Stimulated activated CD8-positive, alpha-beta memory T cell treated with anti-CD3 and anti-CD28 coated beads, Interleukin-15, amount 100 ng/mL, for 4 hours (primary cell): ENCODE measurements at places on chromosomes 6 and 20.

GRCh38 chr6:130381012-130381411, 15.2 kb downstream of the TMEM200A start:
- no peak for DNase-seq

- no peak for DNase-seq
Observed at GRCh38 chr20:15603978-15604805, 969.1 kb downstream of the KIF16B start.

DNA sequence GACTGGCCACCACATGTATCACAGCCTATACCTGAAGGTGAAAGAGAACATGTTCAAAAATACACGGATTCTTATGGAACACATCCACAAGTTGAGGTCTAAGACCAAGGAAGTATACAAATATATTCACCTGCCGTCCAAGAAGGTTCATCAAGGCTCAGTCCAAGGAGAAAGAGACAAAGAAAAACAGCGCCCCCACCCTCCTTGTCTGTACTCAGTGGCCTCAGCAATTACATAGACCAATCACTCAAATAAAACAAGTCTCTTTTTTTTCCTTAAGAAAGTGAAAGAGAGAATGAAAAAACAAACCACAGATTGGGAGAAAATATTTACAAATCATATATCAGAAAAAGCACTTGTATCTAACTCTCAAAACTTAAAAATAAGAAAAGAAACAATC, 19.5 kb downstream of the CPXM1 start:
- DNase-seq = no peak

DNA sequence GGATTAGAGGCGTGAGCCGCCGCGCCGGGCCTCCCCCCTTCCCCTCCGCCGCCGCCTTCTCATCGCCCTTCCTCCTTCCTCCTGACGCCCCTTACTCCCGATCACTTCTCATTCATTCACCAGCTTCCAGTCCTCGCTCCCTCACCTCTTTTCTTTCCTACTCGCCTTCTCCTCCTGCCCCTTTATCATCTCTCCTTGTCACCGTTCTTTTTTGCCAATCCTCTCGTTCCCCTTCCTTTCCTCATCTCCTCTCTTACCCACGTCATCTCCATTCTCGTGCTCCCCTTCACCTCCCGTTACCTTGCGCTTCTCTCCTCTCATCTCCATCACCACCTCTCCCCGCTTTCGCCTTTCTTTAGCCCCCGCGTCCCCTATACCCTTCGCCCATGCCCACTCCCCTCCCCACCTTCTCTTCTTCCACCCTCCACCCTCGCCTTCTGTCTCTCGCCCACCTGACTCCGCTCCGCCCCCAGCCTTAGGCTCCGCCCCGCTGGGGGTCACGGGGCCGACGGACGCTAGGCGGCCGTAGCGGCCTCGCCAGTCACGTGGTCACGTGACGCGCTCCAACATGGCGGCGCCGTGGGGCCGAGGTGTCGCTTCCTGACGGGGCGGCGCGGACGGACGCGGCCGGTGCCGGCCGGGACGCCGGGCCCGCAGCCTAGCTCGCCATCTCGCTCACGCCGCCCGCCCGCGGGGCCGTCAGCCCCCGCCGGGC, at the start of gene ARFGEF2:
Gene ARFGEF2 (plus strand): TSS at position 544 of the 715 bp plus-strand sequence. CDS start 179 bp downstream, outside the sequence.
- peak; percentile 89 for DNase-seq
